ENCODE measurements at places on chromosomes 12 and 14.

DNA sequence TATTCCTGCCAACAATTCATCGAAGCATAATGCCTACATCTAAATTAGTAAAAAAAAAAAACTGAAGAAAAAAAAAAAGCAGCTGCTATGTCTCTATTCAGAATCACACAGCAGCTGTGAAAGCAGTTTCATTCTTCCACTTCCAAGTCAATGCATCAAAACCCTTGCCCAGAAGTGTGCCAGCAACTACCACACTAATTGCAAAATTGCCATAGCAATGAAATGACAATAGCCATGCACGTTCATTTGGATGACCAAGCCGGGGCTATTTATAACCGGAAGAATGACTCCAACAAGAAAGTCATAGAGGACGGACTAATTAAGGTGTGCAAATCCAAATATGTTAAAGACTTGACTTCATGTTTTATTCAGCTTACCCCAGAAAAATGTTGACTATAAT lies 42.5 kb downstream of the SLC2A13 start:
- DNase-seq: no peak

DNA sequence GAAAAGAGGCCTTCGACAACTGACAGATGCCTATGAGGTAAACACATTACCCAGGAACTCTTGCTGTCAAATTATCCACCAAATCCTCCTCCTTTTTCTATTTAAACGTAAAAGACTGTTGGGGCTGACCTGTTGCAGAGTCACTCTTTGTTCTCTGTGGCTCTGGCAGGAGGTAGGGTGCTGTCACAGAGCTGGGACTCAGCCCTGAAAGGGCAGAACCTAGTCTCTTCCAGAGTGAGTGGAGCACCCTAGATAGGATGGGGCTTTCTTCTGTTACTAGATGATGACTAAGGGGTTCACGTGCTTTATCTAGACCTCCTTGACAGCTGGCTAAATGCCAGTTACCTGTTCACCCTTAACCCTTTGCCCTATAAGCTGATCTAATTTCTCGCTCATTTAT lies 25.7 kb downstream of the FNTB start:
- DNase-seq: no peak

DNA sequence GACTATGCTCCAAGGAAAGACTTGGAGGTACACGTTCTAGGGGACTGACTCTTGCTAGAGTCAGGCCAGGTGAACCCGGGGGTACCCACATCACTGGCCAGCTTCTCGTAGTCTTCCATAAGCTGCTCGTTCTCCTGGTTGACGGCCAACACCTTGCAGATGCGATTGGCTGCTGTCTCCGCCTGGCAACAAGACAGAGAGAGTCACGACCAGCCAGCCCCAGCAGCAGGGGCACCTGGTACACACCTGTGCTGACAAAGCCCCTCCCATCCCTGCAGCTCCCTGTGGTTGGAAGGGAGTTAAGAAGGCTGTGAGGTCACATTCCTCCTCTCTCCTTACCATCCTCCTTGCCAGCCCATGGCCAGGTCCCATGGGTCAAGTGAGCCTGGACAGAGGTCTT lies 85.5 kb downstream of the ACTN1 start:
- DNase-seq: no peak

GRCh38 chr12:125015680-125016310 lies 22.4 kb downstream of the BRI3BP start:
- DNase-seq: no peak

- peak; percentile 46 for DNase-seq
Measured at GRCh38 chr14:90235179-90235976, 21.0 kb upstream of the PSMC1 start.

DNA sequence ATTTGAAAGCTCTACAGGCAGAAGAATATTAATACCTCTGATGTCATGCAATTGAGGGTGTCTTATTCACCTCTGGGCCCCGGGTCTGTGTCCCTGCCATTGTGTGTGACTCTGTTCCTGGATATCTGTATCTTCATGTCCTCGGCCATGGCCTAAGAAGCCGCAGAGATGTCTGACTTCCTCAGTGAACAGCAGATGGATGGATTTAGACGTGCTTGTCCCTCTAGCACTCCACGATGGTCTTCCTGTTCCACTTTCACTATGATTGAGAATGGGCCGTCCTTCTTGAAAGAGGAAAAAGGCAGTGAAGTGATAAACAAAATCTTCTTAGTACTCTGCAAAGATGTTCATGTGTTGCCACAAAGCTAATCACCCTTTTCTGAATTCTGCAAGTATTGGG lies 217.4 kb downstream of the SLC41A2 start:
- no peak for DNase-seq

GRCh38 chr14:36373982-36374673 lies 53.7 kb upstream of the MBIP start:
- peak; percentile 50 for DNase-seq

- DNase-seq: no peak
Measured at GRCh38 chr12:27148791-27149190, 66.4 kb upstream of the C12orf71 start.

- no peak for DNase-seq
Measured at GRCh38 chr14:100030452-100031153, 34.6 kb upstream of the EVL start.

DNA sequence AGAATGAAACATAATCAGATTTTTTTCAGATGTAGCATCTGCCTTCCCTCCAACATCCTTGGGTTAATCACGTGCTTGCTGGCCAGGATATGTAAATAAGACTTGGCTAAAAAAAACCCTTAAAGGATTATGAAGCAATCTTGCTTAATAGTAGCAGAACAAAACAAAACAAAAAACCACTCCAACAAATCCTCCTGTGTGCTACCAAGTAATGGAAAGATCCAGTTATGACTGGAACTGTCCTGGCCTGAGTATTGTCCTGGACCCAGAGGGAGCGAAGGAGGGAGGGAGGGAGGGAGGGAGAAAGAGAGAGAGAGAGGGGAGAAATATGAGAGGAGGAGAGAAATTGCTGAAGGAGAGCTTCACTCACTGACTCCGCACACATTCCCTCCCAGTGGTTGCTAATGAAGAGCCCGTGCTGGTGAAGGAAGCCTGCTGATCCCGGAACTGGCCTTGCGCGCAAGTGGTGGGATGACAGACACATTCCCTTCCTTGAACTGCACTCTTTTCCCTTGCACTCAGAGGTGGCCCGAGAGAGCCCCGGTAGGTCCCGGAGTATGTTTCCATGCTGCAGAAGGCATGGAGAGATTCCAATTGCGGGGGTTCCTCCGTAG lies 57.2 kb downstream of the HMGA2 start:
- no peak for DNase-seq

DNA sequence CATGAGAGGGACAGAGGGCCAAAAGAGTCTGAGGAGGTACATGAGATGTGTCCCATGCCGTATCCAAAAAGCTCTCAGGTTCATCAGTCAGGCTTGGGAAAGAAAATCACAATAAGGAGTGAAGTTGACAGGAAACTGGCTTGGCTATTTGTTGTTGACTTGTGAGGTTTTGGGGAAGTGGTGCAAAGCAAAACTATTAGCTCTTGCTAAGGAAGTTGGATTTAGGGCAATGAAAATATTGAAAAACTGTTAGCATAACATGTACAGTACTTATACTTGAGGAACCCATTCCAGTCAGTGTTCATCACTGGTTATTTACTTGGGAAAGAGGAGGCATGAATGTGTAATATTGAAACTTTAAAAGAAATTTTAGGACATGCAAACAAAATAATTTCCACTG lies 145.9 kb downstream of the DUSP6 start:
- no peak for DNase-seq

- no peak for DNase-seq
Measured at GRCh38 chr12:87311206-87311605, 718.0 kb downstream of the C12orf50 start.

DNA sequence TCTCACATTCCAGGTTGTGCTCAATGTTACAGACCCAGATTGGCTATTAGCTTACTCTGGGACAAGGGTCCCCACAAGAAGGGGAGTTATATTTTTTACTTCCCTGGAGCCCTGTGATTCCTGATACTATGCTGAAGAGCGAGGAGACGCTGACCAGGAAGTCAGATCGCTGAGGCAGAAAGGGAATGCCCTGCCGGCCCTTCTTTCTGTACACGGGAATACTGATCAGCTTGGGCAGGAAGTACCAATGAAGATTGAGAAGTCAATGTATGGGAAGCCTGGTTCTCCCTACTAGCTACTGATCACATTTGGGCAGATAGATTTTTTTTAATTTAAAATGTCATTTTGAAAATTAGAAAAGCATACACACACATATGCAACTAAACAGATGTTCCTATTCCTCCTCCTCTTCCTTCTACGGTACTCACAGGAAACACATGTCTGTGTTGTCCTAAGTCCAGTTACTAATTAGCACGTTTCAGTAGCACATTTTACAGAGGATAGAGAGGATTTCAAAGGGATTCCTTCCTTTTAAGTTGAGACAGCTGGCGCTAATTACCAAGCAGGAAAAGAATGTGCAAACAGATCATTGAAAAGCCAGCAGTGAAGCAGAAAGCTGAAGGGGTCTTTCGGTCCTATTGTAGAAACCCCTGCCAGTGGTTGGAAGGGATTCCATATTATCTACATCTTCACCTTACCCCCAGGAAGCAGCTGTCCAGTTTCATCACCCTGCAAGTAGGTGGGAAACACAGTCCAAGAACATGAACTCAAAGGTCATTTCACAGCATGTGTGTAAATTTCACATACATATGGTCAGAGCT lies 292.4 kb downstream of the DUSP6 start:
- DNase-seq: no peak

GRCh38 chr12:46454981-46455380 lies 82.4 kb upstream of the SLC38A2 start:
- DNase-seq: no peak

DNA sequence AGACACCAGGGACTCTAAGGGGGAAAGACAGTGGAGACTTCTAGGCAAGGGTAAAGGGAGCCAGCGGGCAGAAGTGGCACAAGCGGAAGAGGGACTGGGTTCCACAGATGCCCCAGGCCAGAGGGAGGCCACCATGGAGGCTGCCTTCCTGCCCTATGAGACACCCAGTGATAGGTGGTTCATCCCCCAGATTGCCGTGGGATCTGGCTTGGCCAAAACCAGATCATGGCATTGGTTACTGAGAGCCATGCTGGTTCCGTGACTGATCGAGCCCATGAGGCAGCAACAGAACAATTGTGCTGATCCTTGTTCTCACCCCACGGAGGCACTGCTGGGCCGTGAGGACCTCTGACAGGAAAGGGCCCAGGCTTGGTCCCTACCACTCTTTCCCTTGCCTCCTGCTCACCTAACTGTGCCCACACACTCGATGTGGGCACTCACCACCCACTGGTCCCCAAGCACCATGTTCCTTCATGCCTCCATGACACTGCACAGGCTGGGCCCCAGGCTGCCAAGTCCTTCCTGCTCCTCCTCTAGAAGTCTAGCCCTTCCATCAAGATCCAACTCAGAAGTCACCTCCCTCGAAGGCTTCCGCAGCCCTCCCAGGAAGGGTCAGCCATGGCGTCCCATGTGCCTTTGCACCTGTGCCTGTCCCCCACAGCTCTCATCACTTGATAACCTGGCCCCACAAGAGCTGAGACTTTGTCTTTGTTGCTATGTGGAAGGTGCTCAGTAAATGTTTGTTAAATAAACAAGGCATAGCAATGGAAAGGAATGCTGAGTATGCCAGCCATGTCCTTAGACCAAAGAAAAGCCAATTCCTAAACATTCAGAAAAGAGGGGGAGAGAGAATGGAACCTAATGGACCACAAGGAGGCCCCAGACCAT lies 7.3 kb downstream of the KRT79 start:
- no peak for DNase-seq

DNA sequence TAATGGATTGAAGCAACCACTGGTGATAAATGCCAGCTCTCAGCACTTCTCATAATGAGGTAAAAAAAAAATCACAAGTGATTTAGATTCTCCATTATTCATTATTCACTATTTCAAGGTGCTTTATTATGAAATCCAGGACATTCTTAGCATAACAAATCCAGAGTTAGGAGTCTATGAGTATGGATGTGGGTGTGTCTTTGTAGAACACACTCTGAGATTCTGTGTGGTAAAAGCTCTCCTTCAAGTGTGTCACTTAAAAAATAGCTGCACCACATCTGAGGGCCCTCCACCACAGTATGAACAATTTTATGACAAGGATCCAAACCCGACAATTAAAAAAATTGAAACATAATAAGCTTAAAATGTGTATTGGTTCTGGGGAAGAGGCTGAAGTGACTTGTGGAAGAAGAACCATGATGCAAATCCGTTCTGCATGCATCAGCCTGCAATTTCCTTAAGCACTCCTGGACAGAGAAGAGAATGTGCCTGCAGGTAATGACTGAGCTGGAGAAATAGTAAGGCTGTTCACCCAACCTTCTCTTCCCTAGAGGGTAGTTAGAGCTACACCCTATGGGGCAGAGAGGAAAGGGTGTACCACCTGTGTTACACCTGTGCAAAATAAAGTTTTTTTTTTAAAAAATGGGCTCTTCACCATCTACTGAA lies 488.5 kb upstream of the MGAT4C start:
- DNase-seq: no peak

DNA sequence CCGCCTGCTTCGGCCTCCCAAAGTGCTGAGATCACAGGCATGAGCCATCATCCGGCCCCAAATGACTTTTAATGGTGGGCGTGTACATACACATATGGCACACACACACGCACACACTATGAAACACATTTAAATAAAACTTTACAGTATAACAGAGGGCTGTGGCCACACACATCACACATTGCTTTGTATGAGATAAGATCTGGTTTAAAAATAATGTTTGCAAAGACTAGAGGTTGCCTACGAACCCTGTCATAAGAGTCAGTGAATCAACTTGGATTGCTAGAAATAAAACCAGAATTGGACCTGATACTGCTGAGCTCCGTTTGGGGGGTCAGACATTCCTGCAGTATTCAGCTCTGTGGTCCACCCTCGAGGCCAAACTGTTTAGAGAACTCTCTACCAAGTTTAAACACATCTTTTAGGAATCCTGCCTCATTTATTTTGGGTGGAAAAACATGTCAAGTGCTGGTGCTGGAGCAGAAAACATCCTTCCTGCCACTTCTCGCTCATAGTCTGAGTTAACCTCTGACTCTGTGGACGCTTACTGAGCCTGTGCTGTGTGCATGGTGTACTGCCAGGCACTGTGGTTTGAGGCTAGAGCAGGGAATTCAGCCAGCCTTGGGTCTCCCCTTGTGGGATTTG lies 47.8 kb upstream of the EML1 start:
- DNase-seq: no peak

- DNase-seq: no peak
Measured at GRCh38 chr12:45203767-45204166, 12.1 kb upstream of the ANO6 start.

GRCh38 chr12:105967038-105967776 lies 171.5 kb downstream of the NUAK1 start:
- no peak for DNase-seq

GRCh38 chr12:81499809-81500208 lies 259.3 kb downstream of the PPFIA2 start:
- no peak for DNase-seq

DNA sequence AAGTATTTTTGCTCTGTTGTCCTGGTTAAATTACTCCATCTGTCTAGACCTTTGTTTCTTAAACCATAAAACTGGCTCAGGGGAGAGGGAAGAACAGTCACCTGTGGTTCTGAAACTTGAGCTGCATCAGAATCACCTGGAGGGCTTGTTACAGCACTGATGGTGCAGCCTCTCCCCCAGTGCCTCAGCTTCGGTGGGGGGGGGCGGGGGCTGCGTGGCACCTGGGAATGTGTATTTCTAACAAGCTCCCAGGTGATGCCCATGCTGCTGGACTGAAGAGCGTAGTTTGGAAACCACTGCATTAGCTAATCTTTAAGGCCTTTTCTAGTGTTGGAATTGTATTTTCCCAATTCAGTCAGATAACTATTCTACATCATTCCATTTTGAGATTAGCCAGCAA lies 42.7 kb downstream of the GPHB5 start:
- DNase-seq: no peak

All from activated T-helper 9 cell treated with anti-CD3 and anti-CD28 coated beads, Interleukin-2, amount 50 U/mL, for 16 hours (primary cell).